ENCODE measurements at places on chromosomes 1 and 21.

DNA sequence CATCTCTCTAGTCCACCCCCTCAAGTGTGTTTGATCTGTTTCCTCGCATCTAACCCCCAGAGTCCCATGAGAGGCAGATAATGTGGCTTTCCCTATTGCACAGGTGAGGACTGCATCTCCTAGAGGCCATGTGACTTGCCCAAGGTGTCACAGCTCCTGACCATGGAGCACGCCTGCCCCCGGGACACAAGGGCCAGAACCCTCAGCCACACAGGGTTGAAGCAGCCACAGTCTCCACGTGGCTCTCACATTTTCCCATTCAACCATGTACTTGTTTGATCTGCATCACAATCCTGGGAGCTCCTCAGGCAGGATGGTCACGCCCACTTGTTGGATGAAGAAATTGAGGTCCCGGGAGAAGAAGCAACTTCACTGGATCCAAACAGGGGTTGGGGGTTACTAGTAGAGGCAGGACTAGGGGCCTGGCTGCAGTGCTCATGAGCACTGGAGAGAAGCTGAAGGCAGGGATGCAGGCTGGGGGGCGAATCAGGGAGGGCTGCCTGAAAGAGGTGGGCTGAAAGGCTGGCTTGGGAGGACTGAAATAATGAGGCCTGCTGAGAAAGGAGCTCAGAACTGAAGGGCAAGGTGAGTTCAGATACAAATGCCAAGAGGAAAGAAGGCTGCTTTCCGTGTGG lies 207.9 kb downstream of the PTPRU start:
- no peak for DNase-seq

DNA sequence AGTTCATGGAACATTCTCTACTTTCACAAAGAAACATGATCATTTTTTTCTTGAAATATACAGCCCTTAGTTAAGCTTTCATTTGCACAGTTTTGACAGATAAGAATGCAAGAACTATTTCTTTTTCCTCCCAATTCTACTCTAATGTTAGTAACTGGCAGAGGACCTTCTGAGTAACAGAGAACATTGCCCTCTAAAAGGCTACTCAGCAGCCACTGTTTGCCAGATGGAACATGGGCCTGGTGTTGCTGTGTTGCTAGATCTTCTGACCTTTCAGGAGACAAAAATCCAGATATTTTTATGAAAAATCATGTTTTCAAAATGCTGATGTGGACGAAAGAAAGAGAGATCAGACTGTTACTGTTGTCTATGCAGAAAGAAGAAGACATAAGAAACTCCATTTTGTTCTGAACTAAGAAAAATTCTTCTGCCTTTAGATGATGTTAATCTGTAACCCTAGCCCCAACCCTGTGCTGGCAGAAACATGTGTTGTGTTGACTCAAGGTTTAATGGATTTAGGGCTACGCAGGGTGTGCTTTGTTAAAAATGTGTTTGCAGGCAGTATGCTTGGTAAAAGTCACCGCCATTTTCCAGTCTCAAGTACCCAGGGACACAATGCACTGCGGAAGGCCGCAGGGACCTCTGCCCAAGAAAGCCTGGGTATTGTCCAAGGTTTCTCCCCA lies 2.9 kb upstream of the PRDX6 start:
- no peak for DNase-seq

DNA sequence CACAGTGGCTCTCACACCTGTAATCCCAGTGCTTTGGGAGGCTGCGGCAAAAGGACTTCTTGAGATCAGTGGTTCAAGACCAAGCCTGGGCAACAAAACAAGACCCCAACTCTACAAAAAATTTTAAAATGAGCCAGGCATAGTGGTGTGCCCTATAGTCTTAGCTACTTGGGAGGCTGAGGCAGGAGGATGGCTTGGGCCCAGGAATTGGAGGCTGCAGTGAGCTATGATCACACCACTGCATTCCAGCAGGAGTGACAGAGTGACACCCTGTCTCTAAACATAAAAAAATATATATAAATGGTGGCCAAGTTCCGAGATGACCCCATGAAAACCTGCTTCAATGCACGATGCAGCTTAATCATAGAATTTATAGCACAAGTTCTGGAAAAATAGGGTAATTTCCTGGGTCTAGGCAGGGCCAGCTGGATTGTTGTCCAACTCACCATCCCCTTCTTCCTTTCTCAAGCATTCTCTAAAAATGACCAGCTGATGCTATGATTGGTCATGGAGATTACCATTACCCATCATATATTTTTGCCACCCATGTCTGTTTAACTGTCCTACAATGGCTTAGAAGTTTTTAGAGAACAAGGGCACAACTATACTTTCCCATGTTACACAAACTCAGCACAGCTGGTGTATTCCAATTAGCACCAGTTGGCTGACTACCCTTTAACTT lies 5.3 kb upstream of the GNPAT start:
- no peak for DNase-seq

DNA sequence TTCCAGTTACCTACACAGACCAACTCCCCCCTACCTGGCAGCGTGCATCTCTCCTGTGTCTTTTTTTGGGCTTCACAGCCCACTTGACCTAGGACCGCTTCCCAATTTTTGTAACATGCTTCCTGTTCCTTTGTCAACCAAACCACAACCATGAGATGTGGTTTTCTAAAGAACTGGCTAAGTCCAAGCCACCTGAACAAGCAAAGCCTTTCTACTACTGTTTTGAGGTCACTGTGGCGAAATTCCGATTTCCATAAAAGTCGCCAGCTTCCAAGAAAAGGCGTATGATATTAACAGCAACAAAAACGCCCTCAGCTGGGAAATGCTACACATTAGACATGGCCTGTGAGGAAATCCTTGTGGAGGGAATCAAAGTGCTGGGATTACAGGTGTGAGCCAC lies 12.7 kb upstream of the AK2 start:
- no peak for DNase-seq

DNA sequence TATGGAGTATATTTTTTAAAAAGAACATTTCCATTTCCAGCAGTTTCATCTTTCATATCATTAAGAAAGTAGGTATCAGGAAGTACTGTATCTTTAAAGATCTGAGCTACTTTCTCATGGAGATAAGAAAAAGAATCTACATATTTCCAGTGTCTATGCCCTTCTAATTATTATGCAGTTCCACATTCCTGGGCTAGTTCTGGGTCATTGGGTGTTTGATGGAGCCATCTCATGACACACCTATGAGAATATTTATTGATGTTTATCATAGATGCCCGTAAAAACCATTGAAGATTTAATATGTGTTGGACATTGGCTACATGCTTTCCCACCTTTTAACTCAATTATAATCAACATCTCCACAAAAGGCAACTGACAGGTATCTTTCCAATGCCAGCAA lies 21.0 kb downstream of the LCE4A start:
- DNase-seq = no peak

GRCh38 chr1:84509029-84509428 lies 2.6 kb upstream of the GNG5 start:
- DNase-seq = no peak

- no peak for DNase-seq
Measured at GRCh38 chr1:169478094-169478672, 7.6 kb downstream of the SLC19A2 start.

GRCh38 chr1:198212675-198213074 lies 55.9 kb downstream of the NEK7 start:
- DNase-seq = peak; percentile 69

DNA sequence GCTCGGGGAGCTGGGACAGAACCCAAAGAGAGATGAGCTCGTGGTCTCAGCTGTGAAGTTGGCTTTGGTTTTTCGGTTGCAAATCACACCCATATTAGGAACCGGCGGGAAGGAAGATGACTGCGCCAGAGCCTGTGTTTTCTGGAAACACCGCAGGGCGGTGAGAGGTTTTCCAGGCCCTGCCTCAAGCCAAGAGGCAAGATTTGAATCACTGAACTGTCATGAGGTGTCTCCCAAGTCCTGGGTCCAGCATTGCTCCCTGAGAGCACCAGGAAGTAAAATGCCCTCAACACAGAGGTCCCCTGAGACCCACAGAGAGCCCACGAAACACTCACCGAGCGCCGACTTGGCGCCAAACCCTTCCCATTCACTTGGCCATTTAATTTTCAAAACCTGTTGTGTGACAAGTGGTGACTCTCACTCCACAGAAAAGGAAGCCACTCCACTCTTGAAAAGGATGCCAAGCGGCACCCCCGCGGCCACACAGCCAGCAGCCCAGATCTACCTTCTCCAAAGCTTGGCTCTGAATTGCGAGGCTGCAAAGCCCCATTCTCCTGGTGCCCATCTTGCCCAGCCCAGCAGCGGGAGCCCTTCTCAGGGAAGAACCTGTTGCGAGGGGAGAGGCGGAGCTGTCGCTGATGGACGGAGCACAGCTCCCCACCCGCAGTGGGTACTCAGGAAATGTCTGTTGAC lies 99.0 kb upstream of the RUNX3 start:
- DNase-seq = no peak

- DNase-seq = no peak
Measured at GRCh38 chr1:62484824-62485468, 48.1 kb downstream of the USP1 start.

GRCh38 chr1:39943471-39944290 lies 11.3 kb upstream of the MFSD2A start:
- no peak for DNase-seq

GRCh38 chr21:15557925-15558324 lies 171.9 kb upstream of the USP25 start:
- no peak for DNase-seq

- DNase-seq = peak; percentile 81
Measured at GRCh38 chr1:33228935-33229487, 27.3 kb upstream of the ZNF362 start.

DNA sequence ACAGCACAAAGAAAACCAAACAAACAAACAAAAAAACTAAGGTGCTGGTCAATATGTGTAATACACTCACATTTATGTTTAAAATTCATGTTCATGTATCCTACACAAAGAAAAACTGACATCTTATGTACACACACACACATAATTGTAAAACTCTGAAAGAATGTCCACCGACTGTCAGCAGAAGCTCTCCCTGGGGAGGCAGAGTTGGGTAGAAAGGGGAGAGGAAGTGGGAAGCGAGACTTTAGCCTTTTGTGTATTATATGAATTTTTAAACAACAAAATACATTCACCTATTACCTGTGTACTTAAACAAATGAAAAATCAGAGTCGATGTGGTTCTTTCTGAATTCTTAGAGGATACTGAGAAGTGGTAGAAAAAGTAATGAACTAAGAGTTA lies 88.3 kb downstream of the ABCA4 start:
- no peak for DNase-seq

GRCh38 chr21:35504951-35505466 lies 455.9 kb upstream of the RUNX1 start:
- DNase-seq = no peak

DNA sequence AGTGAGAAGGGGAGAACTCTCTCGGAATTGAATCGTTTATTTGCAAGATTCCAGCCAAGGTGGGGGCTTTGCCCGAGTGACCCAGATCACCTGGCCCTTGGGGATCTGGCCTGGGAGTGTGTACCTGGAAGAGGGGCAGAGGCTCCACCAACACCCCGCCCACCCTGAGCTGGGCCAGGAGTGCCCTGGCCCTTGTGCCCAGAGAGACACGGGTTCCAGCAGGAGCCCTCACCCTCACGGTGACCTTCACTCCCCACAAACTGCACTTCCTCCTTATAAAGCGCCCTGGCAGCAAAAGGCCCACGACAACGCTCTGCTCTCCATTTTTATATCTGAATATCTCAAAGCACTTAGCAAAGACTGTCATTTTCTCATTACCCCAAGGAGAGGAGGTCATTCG lies 16.6 kb downstream of the CASZ1 start:
- DNase-seq = no peak
